ENCODE measurements at places on chromosomes 7 and 10. TPM values are rescaled to one million over a fixed set of nuclear protein-coding genes. Genes with fewer than 3 reads are reported as not detected.
A peak's percentile ranks its signal among the peaks of the same experiment; 100 is the strongest.

GRCh38 chr10:77544617-77545016 lies 93.0 kb downstream of the KCNMA1 start:
- DNase-seq: no peak

GRCh38 chr7:106057962-106058927 lies 53.9 kb downstream of the SYPL1 start:
- no peak for DNase-seq

DNA sequence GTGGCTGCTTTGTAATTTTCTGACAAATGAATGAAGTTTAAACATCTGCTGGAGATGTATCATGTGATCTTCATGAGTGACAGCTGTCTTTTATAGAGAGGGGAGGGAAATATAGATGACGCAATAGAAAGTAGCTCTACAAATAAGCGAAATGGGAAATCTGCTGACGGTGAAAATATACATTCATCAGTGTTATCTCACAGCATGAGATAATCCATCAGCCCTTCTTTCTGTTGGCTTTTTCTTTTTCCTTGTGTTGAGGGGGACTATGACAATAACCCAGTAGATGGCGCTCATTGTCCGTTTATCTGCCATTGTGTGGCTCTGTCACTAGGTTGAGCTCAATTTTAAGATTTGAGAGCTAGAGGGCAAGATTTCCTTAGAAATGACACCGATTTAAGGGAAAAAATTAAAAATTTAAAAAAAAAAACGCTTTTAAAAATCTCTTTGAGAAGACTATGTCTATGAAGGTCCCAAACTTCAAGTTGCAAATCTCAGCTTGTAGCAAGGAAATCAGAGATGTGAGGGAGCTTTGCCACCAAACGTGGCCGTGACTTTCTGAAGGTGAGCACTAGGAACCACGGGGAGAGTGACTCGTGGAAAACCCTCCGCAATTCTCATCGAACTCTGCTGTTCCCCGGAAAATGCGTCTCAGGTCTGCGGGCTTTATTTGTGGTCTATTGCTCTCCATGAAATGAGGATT lies 114.6 kb upstream of the SFMBT2 start:
- peak; percentile 81 for DNase-seq

Gene OPN1SW
- not detected for total RNA-seq

Gene FBH1
- 62.5 TPM for total RNA-seq

GRCh38 chr10:8224591-8224990 lies 170.1 kb downstream of the GATA3 start:
- no peak for DNase-seq

Gene MYO1G
- under 0.01 TPM for total RNA-seq

DNA sequence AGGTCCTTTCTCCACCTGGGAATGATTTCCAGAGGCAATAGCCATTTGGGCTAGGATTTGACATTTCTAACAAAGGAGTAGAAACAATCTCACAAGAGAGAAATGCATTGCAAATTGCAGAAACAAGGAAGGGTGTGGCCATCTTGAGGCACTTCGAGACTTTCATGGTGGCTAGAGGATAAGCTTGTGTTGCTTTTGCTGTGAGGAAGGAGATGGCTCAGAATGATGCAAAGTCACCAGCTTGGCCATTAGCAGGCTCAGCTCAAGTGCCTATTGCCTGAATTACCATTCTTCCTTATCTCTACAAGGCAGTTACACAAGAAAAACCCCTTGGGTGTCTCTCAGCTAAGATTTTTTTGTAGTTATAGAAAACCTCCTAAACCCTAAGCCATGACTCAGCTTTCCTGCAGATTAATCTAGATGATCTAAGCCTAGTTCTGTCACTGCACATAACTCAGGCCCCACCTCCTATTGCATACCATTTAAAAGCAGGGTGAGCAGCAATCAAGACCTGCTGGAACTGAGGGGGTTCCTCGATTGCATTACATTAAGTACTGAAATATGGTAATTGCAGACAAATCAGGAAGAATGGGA lies 683.1 kb downstream of the NRG3 start:
- no peak for DNase-seq

DNA sequence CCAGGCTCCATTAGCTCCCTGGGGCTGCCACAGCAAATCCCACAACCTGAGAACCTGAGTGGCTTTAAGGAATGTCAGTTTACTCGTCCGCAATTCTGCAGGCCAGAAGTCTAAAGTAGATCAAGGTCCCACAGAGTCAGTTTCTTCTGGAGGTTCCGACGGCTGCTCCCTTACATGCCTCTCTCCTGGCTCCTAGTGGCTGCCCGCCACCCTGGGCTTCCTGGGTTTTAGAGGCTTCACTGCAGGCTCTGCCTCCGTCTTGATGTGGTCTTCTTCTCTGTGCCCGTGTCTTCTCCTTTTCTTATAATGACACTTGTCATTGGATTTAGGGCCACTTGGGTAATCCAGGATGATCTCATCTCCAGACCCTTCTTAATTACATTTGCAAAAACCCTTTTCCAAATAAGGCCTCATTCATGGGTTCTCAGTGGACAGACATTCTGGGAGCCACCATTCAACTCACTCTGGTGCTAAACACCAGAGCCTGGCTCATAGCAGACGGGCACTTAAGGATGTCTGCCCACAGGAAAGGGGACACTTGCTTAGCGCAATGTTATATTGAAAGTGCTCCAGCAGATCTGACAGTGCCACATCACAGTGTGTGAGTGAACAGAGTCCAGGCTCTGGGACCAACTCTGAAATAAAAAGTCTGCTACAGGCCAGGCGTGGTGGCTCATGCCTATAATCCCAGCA lies 77.6 kb downstream of the VWC2 start:
- DNase-seq: no peak

Gene TMEM176A
- not detected for total RNA-seq

Gene ZDHHC6
- 15.9 TPM for total RNA-seq

Gene PRPS1L1
- total RNA-seq: not detected

Data from lung microvascular endothelial cell (primary cell).